ENCODE measurements at places on chromosomes 5 and 9. TPM values are rescaled to one million over a fixed set of nuclear protein-coding genes. Genes with fewer than 3 reads are reported as not detected.

CCNO gene
- under 0.01 TPM for total RNA-seq

PCDHB15 gene
- 0.38 TPM for total RNA-seq

SLC45A2 gene
- total RNA-seq = not detected

GALT gene
- total RNA-seq = 17.4 TPM

GNA14 gene
- 4.0 TPM for total RNA-seq

PFN3 gene
- total RNA-seq = not detected

MACIR gene
- 41.0 TPM for total RNA-seq

PCDHB9 gene
- 0.56 TPM for total RNA-seq

C6 gene
- total RNA-seq = under 0.01 TPM

PRUNE2 gene
- total RNA-seq = 67.7 TPM

Measured in regular cardiac myocyte (primary cell).